ENCODE measurements at places on chromosomes 2 and 18. TPM values are rescaled to one million over a fixed set of nuclear protein-coding genes. Genes with fewer than 3 reads are reported as not detected.

LBX2 gene
- total RNA-seq = not detected

RAX gene
- total RNA-seq = not detected

MTCL1 gene
- total RNA-seq = 11.6 TPM

ANKRD39 gene
- total RNA-seq = 14.0 TPM

Measured in MCF 10A (cell line).